Naive thymus-derived CD4-positive, alpha-beta T cell (primary cell): ENCODE measurements at places on chromosomes 7 and 10.

GRCh38 chr10:7941576-7941975 is 112.9 kb upstream of the GATA3 start:
- no peaks in the 10 kb centered on the region for H3K27me3 ChIP-seq
- no peak for DNase-seq
- H3K4me3 ChIP-seq: no peak overlapping the region

DNA sequence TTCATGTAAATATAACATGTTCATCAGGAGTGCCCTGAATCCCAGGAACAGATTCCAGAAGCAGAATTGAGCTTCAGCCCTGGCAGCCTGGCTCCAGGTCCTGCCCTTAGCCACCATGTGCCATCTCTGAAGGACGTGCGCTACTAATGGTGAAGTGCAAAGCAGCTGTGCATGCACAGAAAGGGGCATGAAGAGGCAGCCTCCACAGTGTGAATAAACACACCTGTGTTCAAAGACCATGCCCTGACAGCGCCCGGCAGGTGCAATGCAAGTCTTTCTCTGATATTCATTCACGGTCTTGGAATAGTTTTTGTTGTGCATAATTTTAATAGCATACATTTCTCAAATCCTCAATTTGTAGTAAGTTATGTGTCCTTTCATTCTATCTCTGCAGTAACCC is 250.4 kb upstream of the TCERG1L start:
- H3K27ac ChIP-seq: no peak overlapping the region
- H3K36me3 ChIP-seq: no peaks in the 10 kb centered on the region
- no peak overlapping the region for H3K4me3 ChIP-seq
- no peak for DNase-seq

DNA sequence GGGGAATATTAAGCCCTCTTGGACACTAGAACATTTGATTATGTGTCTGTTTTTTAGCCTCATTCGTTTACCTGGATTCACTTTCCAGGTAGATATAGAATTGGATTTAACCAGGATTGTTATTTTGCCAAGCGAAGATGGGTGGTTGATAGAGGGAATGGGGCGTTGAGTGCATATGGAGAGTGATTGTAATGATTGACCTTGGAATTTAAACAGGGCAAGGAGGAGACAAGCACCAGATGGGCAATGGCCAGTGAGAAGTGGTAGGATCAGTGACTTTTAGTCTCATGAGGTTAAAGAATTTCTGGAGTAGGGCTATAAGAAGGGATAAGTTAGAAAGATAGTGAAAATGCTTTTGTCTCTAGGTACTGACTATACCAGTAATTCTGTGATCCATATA is 211.2 kb upstream of the CSTF2T start:
- no peaks in the 10 kb centered on the region for H3K36me3 ChIP-seq
- DNase-seq: no peak
- H3K4me3 ChIP-seq: no peak overlapping the region
- H3K4me1 ChIP-seq: no peaks in the 10 kb centered on the region
- H3K27ac ChIP-seq: no peak overlapping the region
- no peaks in the 10 kb centered on the region for H3K27me3 ChIP-seq

DNA sequence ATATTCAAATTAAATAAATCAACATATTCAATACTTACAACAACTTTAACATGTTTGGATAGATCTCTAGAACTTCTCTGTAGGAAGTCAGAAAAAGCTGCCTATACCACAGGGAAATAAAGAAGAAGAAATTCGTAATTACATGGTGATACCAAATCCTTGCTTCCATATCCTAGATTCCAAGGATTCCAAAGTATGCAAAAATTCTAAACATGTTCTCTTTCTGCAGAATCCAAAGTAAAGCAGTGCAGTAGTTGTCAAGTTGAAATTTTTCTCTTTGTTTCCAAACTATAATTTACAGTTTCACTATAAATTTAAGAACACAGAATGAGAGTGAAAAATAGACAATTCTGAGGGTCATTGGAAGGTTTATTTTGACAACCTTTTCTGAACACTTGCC is 233.7 kb upstream of the PTN start:
- no peaks in the 10 kb centered on the region for H3K36me3 ChIP-seq
- DNase-seq: no peak
- H3K4me3 ChIP-seq: no peak overlapping the region
- no peaks in the 10 kb centered on the region for H3K4me1 ChIP-seq
- no peak overlapping the region for H3K27ac ChIP-seq

GRCh38 chr7:14504134-14504533 is 398.4 kb downstream of the DGKB start:
- no peaks in the 10 kb centered on the region for H3K36me3 ChIP-seq
- no peaks in the 10 kb centered on the region for H3K4me1 ChIP-seq
- H3K27me3 ChIP-seq: no peaks in the 10 kb centered on the region
- H3K27ac ChIP-seq: no peak overlapping the region
- DNase-seq: no peak

DNA sequence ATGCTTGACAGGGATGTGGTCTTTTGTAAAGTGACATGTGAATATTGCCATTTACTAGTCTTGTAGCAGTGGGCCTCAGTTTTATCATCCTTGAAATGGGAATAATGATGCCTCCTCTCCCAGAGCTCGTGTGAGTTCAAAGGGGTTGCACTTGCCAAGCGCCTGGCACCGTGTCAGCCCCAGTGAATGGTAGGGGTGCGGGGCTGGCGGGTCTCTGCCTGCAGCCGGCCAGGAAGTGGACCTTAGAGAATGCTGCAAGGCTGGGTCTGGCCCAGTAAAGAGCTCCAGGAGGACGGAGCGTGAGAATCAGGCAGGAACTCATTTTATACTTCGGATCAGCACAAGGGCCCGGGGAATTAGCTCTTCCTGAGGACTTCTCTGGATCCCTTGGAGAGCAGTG is 524.4 kb upstream of the FOXK1 start:
- no peaks in the 10 kb centered on the region for H3K27me3 ChIP-seq
- DNase-seq: no peak
- no peaks in the 10 kb centered on the region for H3K36me3 ChIP-seq

GRCh38 chr10:79298403-79299244 is 48.6 kb upstream of the PPIF start:
- no peaks in the 10 kb centered on the region for H3K4me1 ChIP-seq
- H3K4me3 ChIP-seq: no peak overlapping the region
- no peaks in the 10 kb centered on the region for H3K36me3 ChIP-seq

GRCh38 chr7:158237672-158238335 is 349.8 kb downstream of the PTPRN2 start:
- no peaks in the 10 kb centered on the region for H3K36me3 ChIP-seq
- H3K27me3 ChIP-seq: no peaks in the 10 kb centered on the region
- no peak overlapping the region for H3K4me3 ChIP-seq
- DNase-seq: no peak

DNA sequence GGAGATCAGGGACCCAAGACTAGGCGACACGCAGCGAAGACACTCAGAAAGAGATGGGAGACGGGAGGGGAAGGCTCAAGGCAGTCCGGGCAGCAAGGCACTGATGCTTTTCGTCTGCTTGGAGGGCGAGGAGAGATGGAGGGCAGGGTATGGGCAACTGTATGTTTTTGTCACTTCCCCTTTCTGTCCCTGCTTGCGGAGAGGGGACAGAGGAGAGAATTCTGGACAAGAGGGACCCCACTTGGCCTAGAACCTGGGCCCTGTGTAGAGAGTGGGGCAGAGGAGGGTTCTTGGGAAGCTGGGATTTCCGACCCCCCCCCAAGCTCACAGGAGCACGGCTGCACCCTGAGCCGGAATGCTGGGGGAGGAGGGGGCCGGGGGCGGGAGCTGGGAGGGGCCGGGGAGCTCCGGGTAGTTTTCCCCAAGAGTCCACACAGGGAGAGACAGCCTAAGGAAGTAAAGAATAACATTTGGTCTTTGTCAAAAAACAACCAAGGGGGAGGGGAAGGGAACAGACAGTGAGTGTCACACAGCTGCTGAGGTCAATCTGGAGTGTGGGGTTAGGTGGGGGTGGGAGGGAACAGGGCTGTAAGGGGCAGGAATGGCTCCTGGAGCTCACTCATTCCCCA is 1.8 kb downstream of the LRCH4 start:
- H3K27me3 ChIP-seq: no peaks in the 10 kb centered on the region
- H3K4me3 ChIP-seq: peak overlapping the region; percentile 94
- H3K36me3 ChIP-seq: peaks cover 21% of the 10 kb centered on the region
- peaks cover 28% of the 10 kb centered on the region for H3K4me1 ChIP-seq
- no peak for DNase-seq

DNA sequence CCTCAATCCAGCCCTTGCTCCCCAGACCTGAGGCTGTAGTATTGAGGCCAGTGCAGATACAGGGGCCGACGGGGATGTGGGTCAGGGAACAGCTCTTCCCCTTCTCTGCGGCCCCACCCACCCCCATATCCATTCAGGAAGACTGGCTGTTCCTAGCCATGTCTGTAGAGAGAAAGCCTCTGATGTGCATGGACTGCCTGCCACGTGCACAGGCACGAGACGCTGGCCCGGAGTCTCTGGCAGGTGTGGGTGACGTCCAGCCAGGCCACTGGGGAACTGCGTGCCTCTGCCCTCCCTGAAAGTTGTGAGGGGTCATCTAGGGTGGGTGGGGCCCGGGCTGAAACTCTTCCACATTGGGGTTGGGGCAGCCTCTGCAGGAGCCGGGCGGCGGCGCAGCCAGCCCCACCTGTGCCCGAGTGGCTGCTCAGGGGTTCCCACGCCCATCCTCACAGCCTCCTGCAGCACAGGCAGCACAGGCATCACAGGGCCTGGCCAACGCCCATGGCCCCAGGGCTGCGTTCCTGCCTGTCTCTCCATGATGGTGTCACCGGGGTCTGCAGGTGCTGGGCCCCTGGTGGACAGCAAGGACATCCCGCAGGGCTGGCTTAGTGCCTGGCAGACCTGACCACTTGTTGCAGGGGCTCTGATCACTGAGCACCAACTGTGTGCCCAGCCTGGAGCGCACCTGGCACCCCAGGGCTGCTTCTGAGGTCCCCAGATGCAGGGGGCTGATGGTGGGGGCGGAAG is 27.5 kb downstream of the MICALL2 start:
- no peak overlapping the region for H3K4me3 ChIP-seq
- DNase-seq: no peak
- H3K27ac ChIP-seq: no peak overlapping the region
- H3K27me3 ChIP-seq: no peaks in the 10 kb centered on the region
- no peaks in the 10 kb centered on the region for H3K4me1 ChIP-seq

- H3K27ac ChIP-seq: no peak overlapping the region
- no peak overlapping the region for H3K4me3 ChIP-seq
- H3K27me3 ChIP-seq: no peaks in the 10 kb centered on the region
Observed at GRCh38 chr10:60958892-60959601, 15.1 kb upstream of the RHOBTB1 start.

DNA sequence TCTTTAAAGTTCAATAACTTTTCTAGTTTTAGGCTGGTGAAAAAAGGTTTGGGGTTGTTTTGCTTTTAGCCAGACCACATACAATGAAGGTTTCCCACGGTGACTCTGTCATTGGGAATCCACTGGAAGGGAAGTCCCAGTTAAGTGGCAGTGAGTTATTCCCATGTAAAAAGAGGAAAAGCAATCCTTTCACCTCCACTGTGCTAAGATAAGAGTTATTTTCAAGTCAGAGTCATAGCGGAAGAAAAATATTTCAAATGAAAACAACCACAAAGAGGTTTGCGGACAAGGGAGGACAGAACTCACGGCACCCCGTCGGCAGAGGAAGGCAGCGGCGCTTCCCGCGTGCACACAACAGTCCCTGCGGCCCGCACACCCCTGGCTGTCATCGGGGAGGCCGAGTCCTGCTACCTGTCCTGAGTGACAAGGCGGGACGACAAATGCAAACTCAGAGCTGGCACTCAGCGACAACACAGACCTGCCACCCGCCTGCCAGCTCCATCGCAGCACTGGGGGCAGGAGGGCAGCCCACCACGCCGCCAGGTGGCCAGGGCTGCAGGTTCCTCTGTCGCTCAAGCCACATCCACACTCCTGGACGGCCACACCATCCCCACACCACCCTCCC is 9.3 kb upstream of the PAPOLB start:
- H3K27me3 ChIP-seq: no peaks in the 10 kb centered on the region
- H3K4me3 ChIP-seq: no peak overlapping the region
- H3K27ac ChIP-seq: no peak overlapping the region

DNA sequence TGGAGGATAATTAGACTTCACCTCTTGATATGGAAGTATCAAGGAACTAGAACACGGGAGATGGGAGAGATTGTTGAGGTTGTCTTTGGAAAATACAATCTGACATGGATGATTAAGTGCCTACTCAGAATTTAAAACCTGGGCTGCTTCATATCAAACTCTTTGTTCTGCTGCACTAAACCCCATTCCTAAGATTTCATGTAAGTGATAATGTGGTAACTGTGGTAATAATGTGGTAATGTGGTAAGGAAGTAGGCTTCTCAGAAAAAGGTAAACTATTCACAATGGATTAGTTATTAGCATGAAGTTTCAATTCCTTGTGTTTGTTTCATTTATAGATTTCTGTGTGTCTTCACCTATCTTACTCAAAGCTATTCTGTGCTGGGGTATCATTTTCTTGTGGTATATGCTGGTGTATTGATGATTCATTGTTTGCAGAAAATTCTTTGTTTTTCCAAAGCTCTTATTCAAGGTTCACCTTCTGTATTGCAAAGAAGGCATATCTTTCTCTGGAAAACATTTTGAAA is 129.9 kb upstream of the TAC1 start:
- H3K4me3 ChIP-seq: no peak overlapping the region
- no peaks in the 10 kb centered on the region for H3K27me3 ChIP-seq
- H3K36me3 ChIP-seq: no peaks in the 10 kb centered on the region
- H3K4me1 ChIP-seq: no peaks in the 10 kb centered on the region
- DNase-seq: no peak

GRCh38 chr10:25398680-25399079 is 223.9 kb downstream of the GPR158 start:
- no peaks in the 10 kb centered on the region for H3K27me3 ChIP-seq
- H3K4me1 ChIP-seq: no peaks in the 10 kb centered on the region
- H3K4me3 ChIP-seq: no peak overlapping the region
- no peak for DNase-seq

DNA sequence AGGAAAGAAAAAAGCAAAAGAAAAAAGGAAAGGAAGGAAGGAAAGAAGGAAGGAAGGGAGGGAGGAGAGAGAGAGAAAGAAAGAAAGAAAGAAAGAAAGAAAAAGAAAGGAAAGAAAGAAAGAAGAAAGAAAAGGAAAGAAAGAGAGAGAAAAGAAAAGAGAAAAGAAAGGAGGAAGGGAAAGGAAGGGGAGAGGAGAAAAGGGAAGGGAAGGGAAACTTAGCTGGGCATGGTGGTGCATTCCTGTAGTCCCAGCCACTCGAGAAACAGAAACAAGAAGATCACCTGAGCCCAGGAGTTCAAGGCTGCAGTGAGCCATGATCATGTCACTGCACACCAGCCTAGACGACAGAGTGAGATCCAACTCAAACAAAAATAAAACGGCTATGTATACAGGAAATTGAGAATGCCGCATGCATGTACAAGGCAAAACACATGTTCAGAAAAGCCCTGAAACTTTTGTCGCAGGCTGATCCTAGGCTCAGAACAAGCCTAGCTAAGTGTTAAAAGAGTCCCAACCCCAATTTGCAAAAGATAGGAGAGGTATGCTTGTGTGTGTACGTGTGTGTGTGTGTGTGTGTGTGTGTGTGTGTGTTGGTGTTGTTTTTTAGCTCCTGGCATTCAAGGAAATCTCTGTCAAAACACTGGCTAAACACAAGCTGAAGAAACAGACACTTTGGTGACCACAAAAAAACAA is 6.6 kb upstream of the NPC1L1 start:
- H3K36me3 ChIP-seq: no peaks in the 10 kb centered on the region
- no peaks in the 10 kb centered on the region for H3K4me1 ChIP-seq
- H3K27ac ChIP-seq: no peak overlapping the region
- H3K4me3 ChIP-seq: no peak overlapping the region
- H3K27me3 ChIP-seq: no peaks in the 10 kb centered on the region

- no peaks in the 10 kb centered on the region for H3K4me1 ChIP-seq
- H3K27ac ChIP-seq: no peak overlapping the region
- H3K36me3 ChIP-seq: no peaks in the 10 kb centered on the region
- DNase-seq: no peak
- H3K4me3 ChIP-seq: no peak overlapping the region
- no peaks in the 10 kb centered on the region for H3K27me3 ChIP-seq
Observed at GRCh38 chr7:3787717-3788264, 486.7 kb downstream of the SDK1 start.
